ENCODE measurements at places on chromosomes 7 and 10.

GRCh38 chr10:72104472-72105097, 16.2 kb upstream of the SPOCK2 start:
- no peak for DNase-seq

GRCh38 chr7:144628176-144628575, 207.7 kb downstream of the TPK1 start:
- DNase-seq, result no peak

- no peak for DNase-seq
Measured at GRCh38 chr10:33804584-33804983, 470.1 kb upstream of the NRP1 start.

DNA sequence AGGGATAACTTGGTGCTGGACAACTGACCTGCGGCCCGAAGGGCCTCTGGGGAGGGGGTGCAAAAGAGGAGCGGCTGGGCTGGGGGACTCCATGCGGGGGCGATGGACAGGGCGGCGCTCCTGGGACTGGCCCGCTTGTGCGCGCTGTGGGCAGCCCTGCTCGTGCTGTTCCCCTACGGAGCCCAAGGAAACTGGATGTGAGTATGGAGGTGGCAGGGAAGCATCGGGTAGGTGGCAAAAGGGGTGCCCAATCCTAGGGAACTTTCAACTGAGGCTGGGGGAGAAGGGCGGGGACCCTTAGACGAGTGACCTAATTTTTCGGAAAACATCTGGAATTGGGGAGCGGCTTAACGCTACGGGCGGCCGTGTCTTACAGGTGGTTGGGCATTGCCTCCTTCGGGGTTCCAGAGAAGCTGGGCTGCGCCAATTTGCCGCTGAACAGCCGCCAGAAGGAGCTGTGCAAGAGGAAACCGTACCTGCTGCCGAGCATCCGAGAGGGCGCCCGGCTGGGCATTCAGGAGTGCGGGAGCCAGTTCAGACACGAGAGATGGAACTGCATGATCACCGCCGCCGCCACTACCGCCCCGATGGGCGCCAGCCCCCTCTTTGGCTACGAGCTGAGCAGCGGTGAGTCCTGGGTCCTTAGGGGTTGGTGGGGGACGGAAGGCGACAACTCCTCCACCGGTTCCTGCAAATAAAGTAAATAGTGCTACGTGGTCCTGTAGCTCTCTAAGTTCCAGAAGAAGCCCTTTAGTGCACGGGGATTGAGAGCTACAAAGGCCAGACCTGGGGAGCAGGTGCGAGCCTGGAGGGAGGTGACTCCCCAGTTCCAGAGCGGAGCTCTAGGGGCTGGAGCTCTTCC, 622 bp downstream of the WNT16 start:
- DNase-seq, result no peak

- DNase-seq, result no peak
Measured at GRCh38 chr10:3538656-3539531, 246.1 kb downstream of the KLF6 start.

- DNase-seq, result no peak
Measured at GRCh38 chr7:38171623-38172391, 6.2 kb upstream of the STARD3NL start.

- DNase-seq, result no peak
Measured at GRCh38 chr7:71787513-71787912, 624.6 kb downstream of the CALN1 start.

GRCh38 chr7:107785926-107786325, 17.1 kb downstream of the SLC26A3 start:
- DNase-seq, result no peak

Measured in NAMALWA (cell line).